ENCODE measurements at places on chromosomes 11 and 22. TPM values are rescaled to one million over a fixed set of nuclear protein-coding genes. Genes with fewer than 3 reads are reported as not detected.

Gene NR1H3
- total RNA-seq, result 33.5 TPM

Gene C22orf23
- not detected for total RNA-seq

Gene KCNJ5
- 1.6 TPM for total RNA-seq

Gene NLRP10
- total RNA-seq, result not detected

Gene RTN4R
- 2.0 TPM for total RNA-seq

Gene DAGLA
- total RNA-seq, result 10.6 TPM

Gene ASPHD2
- total RNA-seq, result 5.5 TPM

Gene YAP1
- 154 TPM for total RNA-seq

Gene ALDH3B1
- 34.8 TPM for total RNA-seq

Gene ROM1
- 9.9 TPM for total RNA-seq

Gene SLC35E4
- 4.6 TPM for total RNA-seq
